Astrocyte of the cerebellum (primary cell): ENCODE measurements at places on chromosomes 6 and 20.
A peak's percentile ranks its signal among the peaks of the same experiment; 100 is the strongest.

GRCh38 chr6:26521600-26522391, 16.4 kb upstream of the HMGN4 start:
- no peak for DNase-seq

DNA sequence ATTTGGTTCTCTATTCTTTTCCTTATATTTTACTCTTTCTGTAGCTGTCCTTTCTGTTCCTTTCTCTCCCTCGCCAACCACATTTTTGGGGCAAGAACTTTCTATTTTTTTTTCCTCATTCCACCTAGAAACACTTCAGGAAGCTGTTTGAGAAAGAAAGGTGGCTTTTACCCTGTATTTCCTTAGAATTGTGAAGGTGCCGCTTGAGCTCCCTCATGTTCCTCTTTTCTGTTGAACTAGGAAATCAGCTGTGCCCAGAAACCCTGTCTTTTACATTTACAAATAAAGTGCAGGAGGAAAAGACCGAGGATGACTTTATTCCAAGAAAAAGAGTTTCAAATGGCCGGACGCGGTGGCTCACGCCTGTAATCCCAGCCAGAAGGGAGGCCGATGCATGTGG, 38.2 kb downstream of the OR2B2 start:
- DNase-seq, result no peak

GRCh38 chr20:58818586-58819285, 32.0 kb downstream of the GNAS-AS1 start:
- DNase-seq, result peak; percentile 79

GRCh38 chr6:42367353-42368011, 84.2 kb downstream of the TRERF1 start:
- no peak for DNase-seq
